ENCODE measurements at places on chromosomes 16 and 17.

- DNase-seq = no peak
Observed at GRCh38 chr17:74769266-74769855, 6.8 kb downstream of the NAT9 start.

GRCh38 chr16:77689971-77690370 is 32.3 kb upstream of the NUDT7 start:
- DNase-seq = no peak

DNA sequence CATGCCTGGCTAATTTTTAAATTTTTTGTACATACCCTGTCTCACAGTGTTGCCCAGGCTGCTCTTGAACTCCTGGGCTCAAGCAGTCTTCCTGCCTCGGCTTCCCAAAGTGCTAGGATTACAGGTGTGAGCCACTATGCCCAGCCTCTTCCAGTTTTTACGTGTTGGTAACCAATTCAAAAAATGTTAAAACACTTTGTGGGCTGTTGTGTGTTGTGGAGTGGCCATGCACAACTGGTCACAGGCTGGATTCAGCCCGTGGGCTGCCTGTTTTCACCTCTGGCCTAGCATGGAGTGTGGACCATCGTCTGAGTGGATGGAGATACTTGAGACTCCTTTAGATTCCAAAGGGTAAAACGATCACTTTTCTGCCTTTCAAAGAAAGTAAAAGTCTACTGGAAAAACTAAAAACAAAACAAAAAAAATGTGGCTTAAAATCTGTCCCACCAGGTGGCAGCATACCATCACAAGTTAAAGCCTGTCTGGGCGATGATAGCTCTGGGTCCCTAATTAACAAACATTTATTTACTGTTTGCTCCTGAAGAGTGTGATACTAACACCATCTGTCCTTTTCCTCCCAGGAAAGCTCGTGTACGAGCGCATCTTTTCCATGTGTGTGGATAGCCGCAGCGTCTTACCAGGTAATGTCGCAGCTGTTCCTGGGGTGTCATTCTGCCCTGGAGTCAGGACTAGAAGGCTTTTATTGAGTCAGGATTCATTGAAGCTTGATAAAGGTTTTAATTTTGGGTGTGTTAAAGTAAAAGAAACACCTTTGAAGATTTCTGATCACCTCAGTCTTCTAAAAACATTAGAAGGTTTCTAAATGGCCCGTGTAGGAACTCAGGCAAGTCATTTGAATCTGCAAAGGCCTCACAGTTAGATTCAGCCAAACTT is 45.8 kb downstream of the VPS35L start:
- peak; percentile 66 for DNase-seq

GRCh38 chr16:83785455-83785854 is 22.3 kb upstream of the HSBP1 start:
- no peak for DNase-seq

- DNase-seq = no peak
Observed at GRCh38 chr17:17034026-17034425, 8.2 kb upstream of the MPRIP start.

DNA sequence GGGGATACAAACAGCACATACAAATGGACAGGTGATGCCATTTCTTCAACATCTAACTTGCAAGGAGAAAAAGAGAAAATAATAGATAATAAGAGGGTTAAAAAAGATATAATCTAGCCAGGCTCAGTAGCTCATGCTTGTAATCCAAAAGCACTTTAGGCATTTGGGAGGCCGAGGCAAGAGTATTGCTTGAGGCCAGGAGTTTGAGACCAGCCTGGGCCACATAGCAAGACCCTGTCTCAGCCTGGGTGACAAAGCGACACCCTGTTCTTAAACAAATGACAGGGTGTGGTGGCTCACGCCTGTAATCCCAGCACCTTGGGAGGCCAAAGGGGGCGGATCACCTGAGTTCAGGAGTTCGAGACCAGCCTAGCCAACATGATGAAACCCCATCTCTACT is 19.3 kb downstream of the C16orf87 start:
- no peak for DNase-seq

DNA sequence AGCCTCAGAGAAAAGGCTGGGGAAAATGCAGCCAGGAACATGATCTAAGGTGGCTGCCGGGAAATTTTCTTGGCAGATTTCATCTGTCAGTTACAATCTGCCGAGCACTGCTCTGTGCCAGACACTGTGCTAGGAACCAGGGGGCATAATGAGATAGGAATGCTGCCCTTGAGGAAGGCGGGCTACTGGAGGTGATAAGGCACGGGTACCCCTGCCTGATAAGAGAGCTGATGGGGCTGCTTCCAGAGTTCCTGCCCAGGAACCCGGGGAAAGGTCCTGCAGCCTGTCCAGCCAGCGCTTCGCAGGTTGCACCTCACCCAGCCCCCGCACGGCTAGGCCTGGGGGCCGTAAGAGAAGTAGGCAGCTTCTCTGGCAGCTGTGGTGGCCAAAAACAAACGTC is 3.1 kb downstream of the SCNN1G start:
- DNase-seq = no peak
